Activated CD8-positive, alpha-beta memory T cell treated with anti-CD3 and anti-CD28 coated beads for 4 hours (primary cell): ENCODE measurements at places on chromosomes 5 and 9.

GRCh38 chr9:107016383-107016782, 153.4 kb downstream of the ZNF462 start:
- no peak for DNase-seq

DNA sequence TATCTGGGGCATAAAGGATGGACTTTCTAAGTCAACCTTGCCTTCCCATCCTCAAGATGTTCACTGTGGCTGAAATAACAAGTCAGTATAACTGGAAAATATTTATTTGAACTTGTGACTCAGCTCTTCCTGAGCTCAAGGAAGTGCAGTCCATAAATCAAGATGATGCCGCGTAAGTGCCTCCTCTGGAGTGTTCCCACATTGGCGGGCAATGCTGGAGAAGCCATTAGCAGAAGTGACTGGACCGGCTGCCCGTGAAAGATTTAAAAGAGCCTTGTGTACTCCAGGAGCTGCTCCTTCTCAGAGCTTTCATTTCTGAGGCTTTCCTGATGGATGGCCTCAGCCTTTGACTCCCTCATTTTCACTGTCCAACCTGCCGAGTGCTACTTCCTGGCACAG, 17.4 kb downstream of the TMOD1 start:
- DNase-seq: no peak

DNA sequence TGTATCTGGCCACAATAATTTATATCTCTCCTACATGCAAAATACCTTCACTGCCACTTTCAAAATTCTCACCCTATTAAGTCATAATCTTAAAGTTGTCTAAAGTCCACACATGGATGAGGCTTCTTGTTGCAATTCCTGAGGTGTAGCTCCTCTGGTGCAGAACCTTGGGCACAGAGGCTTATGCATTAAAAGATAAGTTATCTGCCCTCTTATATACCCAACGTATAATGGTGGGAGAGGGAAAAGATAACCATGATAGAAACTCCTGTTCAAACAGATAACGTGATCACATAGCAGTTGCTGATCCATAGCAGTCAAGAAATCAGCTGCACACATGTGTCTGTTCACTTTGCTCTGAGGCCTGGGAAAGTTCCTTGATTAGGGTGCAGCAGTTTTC, 1767.0 kb downstream of the MAT2B start:
- DNase-seq: no peak

DNA sequence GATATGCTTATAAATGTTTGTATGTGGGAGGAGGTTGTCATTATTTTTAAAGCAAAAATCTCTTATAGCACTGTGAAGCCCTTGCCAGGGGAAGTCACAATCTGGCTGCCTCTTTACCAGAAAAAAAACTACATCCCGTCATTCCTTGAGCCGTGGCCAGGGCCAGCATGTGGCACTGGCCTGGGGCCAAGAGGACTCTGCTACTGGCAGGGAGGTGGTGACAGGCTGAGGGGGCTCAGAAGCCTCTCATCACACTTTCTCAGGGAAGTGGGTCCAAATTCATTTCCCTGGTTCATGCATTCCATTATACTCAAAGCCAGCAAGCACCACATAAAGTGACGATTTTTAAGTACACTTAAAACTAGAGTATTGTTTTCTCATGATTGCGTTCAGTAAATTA, 457.3 kb downstream of the ZNF608 start:
- DNase-seq: no peak
